ENCODE measurements at places on chromosomes 6 and 20. TPM values are rescaled to one million over a fixed set of nuclear protein-coding genes. Genes with fewer than 3 reads are reported as not detected.

DNA sequence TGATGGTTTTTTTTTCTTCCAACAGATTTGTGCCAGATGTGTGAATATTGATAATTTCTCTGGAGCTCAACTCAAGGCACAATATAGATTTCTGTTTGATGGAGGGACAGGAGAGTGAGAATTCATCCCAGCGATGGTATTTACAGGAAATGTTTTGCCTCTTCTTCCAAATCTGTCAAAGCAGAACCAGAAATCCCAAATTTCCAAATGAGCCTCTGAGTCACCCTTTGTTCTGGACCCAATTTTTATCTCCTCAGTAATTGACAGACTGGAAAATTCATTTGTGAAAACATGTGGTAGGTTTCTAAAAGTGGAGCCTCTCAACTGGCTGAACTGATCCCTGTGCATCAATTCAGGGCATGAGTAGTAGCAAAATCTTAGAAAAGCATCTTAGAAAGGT is 223.2 kb upstream of the TSHZ2 start:
- DNase-seq, result no peak

- DNase-seq, result no peak
These were observed 18.5 kb upstream of the KCNK5 start for GRCh38 chr6:39247667-39248194.

GABRR1 gene
- not detected for polyA plus RNA-seq

- no peak for DNase-seq
These were observed 20.0 kb upstream of the GFOD1 start for GRCh38 chr6:13507306-13507860.

PMEPA1 gene
- polyA plus RNA-seq, result not detected

GRCh38 chr20:38315290-38315966 is 11.5 kb downstream of the BPI start:
- DNase-seq, result no peak

RSPH3 gene
- polyA plus RNA-seq, result 3.0 TPM

APOM gene
- polyA plus RNA-seq, result 6.6 TPM

DNA sequence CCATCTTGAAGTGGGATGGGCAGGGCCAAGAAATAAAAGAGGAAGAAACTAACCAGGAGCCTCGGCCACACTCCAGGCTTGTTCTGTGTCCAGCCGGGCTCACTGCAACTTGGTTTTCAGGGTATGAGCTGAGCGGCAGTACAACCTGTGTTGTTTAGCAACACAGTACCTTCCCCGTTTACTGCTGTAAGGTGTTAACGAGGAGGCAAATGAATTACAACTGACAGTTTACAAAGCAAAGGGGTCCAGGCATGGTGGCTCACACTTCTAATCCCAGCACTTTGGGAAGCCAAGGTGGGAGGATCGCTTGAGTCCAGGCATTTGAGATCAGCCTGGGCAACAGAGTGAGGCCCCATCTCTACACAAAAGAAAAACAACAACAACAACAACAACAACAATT is 481.3 kb upstream of the SULF2 start:
- DNase-seq, result no peak

DNA sequence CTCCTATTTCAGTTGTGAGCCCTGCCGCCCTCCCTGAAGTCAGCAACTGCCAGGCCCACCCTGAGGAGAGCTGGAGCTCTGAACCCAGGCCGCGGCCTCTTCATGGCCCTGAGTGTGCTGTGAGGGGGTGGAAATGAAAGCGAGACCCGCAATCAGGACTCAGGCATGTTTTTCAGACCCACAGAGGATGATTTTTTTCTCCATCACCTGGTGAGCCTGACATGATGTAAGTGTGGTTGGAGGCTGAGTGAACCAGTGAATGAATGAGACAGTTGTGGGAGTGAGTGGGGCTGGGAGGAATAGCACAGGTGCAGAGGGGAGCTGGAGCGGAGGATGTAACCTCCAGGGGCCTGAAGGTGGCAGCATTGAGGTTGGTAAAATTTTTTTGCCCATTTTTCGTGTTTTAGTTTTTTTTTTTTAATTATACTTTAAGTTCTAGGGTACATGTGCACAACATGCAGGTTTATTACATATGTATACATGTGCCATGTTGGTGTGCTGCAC is 18.3 kb downstream of the RAET1L start:
- no peak for DNase-seq

FAM83B gene
- polyA plus RNA-seq, result not detected

- no peak for DNase-seq
These were observed 9.6 kb downstream of the MOXD1 start for GRCh38 chr6:132391391-132392269.

- no peak for DNase-seq
These were observed 43.1 kb upstream of the FOXP4 start for GRCh38 chr6:41502917-41503671.

- no peak for DNase-seq
These were observed 145.7 kb downstream of the KHDC1L start for GRCh38 chr6:73079611-73079955.

GRCh38 chr20:35568645-35569044 is 26.8 kb downstream of the ERGIC3 start:
- DNase-seq, result no peak

DNA sequence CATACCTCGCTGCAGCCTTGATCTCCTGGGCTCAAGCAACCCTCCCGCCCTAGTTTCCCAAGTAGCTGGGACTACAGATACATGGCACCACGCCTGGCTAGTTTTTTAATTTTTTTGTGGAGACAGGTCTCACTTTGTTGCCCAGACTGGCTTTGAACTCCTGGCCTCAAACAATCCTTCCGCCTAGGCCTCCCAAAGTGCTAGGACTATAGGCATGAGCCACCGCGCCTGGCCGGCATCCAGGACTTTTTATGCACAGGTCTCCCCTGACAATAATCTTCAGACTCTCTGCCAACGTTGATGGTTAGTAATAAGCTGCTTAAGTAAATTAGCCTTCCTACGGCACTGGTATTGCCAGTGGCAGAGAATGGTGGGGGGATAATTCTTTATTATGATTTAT is 110.5 kb upstream of the MTHFD1L start:
- DNase-seq, result no peak

DNA sequence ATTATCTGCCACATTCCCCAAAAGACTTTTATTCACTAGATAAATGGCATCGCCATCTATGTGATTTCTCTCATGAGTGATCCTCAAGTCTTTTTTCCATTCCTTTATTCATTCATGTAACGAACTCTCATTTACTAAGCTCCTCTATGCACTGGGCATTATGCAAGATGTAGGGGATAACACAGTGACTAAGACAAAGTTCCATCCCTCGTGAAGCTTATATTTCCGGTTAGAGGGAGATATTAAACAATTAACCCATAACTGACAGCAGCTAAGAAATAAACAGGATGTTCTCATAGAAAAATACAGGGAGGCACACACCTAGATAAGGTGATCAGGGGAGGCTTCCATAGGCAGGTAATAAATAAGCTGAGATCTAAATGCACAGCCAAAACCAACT is 17.2 kb upstream of the PREX1 start:
- DNase-seq, result no peak

- no peak for DNase-seq
These were observed 19.2 kb downstream of the CAPN11 start for GRCh38 chr6:44177691-44178423.

NKX2-4 gene
- polyA plus RNA-seq, result not detected

KCNK16 gene
- not detected for polyA plus RNA-seq

DNA sequence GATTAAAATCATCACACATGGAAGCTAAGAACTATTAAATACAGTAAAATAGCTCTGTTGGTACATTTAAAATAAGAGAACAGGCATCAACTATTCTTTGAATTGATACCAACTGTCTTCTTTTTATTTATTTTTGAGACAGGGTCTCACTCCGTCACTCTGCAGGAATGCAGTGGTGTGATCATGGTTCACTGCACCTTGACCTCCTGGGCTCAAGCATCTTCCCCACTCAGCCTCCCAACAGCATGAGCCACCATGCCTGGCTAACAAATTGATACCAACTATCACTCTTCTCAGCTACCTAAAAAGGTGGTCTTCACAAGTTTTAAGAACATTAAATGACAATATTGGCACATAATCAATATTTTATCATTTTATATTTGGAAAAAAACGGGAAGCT is 7.8 kb upstream of the PNISR start:
- DNase-seq, result no peak

PACSIN1 gene
- polyA plus RNA-seq, result 2.4 TPM

DNA sequence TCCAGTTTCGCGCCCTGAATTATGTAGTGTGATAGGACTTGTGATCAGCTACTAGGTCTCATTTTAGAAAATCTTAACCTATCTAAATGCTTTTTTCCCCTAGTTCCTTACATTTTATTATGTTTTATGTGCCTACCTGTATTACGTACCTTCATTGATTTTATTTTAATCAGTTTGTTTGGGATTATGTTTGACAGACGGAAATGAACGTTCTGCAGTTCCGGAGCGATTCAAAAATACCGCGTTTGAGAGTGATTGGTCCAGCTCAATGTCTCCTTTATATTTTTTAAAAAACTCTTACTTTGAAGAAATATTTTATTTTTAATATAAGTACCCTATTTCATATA is 114.3 kb upstream of the BTN3A2 start:
- no peak for DNase-seq

- DNase-seq, result no peak
These were observed 42.1 kb downstream of the KLHL31 start for GRCh38 chr6:53623497-53623896.

DNA sequence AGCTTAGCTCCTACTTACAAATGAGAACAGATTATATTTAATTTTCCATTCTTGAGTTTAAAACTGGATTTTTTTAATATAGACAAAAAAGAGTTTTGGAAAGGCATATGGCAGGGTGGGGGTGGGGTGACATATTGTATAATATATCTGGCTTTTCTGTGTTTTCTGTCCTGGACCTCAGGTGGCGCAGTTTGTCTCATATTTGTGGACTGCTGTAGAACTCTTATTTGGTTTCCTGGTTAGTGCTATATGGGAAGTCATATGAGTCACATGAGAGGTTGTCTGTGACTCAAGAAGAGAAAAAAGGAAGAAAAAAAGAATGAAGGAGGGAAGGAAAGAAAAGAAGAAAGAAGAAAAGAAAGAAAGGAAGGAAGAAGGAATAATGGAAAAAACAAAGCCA is 131.8 kb downstream of the CLVS2 start:
- no peak for DNase-seq
